ENCODE measurements at places on chromosomes 2 and 18. TPM values are rescaled to one million over a fixed set of nuclear protein-coding genes. Genes with fewer than 3 reads are reported as not detected.

GRCh38 chr18:10352671-10353070 lies 101.8 kb upstream of the APCDD1 start:
- no peak for DNase-seq

GRCh38 chr2:239676716-239677452 lies 276.1 kb upstream of the HDAC4 start:
- no peak for DNase-seq

DNA sequence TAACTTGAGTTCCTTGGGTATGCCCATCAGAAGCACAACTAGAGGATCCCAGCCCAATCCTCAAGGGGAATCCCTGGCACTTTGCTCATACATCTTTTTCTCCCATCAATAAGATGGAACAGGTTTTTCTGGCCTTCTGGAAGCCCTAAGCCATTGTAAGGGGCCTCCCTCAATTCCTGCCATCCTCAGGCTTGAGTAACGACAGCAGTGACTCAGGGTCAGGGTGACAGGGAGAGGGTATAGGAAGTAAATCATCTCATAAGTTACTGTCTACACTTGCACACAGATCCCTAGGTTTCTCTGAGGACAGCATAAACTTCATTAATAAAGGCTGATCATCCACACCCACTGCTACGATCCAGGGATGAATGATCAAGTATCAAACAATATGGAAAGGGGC lies 35.0 kb downstream of the AMER3 start:
- no peak for DNase-seq

DNA sequence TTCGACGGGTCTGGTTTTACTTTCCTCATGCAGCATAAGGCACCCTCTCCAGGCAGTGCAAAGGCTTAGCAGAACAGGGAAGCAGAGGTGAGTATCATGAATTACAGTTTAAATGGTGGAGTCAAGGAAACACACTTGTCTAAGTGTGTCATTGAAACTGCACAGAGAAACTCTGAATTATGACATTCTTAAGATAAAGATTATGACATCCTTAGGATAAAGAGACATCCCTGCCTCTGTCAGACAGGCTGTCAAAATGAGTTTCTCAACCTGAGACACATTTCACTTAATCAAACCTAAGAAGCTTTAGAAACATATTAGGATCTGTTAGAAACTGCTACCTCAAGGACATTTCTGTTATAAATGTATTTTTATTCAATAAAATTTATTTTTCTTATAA lies 113.2 kb downstream of the DHRS9 start:
- DNase-seq = no peak

DNA sequence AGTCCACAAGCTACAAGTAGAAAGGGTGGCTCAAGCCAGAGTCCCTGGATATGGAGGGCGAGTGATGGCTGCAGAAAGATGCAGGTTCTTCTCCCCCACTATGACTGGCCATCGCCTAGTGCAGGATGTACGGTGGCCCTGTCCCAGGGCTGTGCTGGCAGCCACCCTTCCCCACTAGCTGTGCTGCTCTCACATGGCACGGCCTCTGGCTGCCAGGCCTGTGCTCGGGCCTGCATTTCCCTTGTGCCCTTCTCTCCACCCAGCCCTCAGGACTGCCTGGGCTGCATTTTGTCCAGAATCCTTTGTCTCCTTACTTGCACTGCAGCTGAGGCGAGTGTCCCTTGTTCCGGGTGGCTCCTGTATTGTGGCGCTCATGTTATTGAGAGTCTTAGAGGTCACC lies 1.6 kb upstream of the RAMP1 start:
- DNase-seq = no peak

DNA sequence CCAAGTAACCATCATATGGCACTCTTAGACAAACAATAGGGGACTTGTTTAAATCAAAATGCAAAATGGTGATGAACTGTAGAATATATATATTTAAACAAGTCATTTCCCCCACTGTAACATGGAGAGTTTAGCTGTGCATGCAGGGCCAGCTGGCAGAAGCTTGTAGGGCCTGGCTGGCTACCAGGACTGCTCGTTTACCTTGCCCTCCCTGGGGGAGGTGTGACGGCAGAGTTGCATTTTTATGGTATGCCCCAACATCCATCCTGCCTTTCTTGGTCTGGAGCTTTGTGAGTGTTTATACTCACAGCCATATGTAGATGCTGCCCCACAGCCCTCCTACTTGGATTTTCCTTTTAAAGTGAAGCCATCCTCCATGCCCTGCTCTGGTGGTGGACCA lies 101.7 kb upstream of the ZFP36L2 start:
- no peak for DNase-seq

DNA sequence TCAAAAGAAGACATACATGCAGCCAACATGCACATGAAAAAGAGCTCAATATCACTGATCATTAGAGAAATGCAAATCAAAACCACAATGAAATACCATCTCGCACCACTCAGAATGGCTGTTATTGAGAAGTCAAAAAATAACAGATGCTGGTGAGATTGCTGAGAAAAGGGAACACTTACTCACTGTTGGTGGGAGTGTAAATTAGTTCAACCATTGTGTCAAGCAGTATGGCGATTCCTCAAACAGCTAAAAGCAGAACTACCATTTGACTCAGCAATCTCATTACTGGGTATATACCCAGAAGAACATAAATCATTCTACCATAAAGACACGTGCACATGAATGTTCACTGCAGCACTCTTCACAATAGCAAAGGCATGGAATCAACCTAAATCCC lies 95.5 kb upstream of the XIRP2 start:
- DNase-seq = no peak

DNA sequence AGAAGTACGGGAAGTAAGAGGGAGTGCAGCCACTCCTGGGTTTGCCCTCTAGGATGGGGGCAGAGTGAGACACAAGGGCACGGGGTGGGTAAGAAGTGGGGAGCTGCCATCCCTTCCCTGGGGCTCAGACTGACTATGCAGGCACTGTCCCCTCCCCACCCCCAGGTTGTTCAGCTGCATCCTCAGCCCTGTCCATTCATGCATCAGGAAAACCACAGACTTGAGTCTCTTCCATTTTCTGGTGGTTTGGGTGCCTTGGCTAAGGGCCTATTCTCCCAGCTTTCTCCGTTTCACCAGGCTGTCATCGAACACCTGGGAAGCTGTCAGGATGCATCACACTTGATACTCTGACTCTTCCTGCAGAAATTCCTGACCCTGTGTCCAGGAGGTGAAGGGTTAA lies 111.9 kb downstream of the TFCP2L1 start:
- no peak for DNase-seq

DNA sequence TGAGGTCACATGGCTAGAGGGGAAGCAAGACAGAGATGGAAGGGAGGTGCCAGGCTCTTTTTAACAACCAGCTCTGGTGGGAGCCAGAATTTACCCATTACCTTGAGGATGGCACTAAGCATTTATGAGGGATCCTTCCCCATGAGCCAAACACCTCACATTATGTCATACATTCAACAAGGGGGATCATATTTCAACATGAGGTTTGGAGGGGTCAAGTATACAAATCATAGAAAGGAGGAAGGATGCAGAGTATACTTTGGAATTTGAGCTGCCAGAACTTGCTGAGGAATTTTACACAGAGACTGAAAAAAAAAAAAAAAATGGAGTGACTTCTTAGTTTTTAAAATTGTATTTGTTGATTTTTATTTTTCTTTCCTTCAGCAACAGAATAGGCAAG lies 891.4 kb downstream of the CCDC85A start:
- no peak for DNase-seq

GRCh38 chr2:220165401-220165800 lies 538.0 kb downstream of the SLC4A3 start:
- DNase-seq = peak; percentile 32

- no peak for DNase-seq
These were observed 191.3 kb downstream of the TFCP2L1 start for GRCh38 chr2:121093692-121094091.

DNA sequence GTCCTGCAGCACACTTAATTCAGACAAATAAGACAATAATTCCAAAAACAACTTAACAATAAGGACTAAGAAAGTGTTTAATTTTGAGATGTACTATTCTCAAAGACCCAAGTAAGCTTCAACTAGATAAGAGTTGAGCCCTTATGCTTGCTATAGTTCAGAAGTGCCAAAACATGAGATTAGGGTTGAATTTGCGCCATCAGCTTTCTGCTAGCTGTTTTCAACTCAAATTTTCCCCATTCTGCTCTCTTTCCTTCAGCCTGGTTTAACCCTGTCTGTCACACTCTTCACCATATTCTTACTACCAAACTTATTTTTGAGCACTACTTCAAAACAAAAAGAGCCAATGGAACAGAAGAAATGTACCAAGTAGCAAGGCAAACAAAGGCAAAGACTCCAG lies 4.1 kb downstream of the NFE2L2 start:
- no peak for DNase-seq

SOWAHC gene
- 19.4 TPM for total RNA-seq

ALPG gene
- total RNA-seq = not detected

LDLRAD4 gene
- 51.0 TPM for total RNA-seq

IKZF2 gene
- 12.7 TPM for total RNA-seq

GPR45 gene
- total RNA-seq = not detected

MGAT5 gene
- 152 TPM for total RNA-seq

BMP10 gene
- total RNA-seq = not detected

FABP1 gene
- 1.5 TPM for total RNA-seq

NOSTRIN gene
- total RNA-seq = 36.1 TPM

Measured in mucosa of gallbladder (tissue), 1 donor.